Renal cortical epithelial cell (primary cell): ENCODE measurements at places on chromosomes 2 and 18.

DNA sequence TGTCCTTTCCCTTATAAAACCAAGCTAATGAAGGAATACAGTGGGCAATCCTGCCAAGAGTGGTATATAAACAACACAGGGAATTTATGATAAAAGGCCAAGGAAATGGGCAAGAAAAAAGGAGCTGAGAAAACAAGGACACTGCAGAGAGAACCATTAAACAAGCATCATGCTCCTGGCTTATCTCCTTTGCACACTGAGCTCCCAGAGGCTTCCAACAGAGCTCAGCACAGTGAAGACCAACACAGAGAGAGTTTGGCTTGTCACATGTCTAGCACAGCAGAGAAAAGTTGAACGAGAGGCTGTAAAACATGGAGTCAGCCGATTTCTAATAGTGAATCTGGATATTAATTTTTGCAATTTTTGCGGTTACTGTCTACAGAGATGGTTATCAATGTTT is 68.0 kb upstream of the KLF7 start:
- no peak for DNase-seq

- no peak for DNase-seq
Observed at GRCh38 chr2:174621323-174621722, 23.7 kb upstream of the WIPF1 start.

DNA sequence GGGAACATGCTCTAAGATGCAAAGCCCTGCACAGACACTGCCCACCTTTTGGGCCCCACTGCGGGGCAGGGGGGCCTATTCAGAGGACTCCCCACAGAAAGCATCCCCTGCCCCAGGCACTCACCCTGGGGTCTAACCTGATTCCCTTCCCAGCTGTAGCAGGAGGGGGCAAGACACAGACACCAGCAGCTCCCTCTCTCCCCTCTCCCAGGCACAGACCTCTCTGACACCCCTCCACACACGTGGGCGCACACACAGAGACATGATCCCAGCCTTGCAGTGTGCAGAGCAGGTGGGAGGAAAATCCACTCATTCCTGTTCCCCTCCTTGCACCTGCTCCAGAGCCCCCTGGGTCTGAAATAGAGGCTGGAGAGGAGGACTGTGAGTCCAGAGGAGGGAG is 10.7 kb downstream of the TNS1 start:
- DNase-seq: no peak

GRCh38 chr2:95158891-95159619 is 593 bp downstream of the ZNF514 start:
- peak; percentile 4 for DNase-seq

GRCh38 chr2:33810046-33810835 is 211.1 kb upstream of the FAM98A start:
- peak; percentile 77 for DNase-seq

GRCh38 chr2:47497843-47498460 is 95.0 kb downstream of the MSH2 start:
- no peak for DNase-seq

DNA sequence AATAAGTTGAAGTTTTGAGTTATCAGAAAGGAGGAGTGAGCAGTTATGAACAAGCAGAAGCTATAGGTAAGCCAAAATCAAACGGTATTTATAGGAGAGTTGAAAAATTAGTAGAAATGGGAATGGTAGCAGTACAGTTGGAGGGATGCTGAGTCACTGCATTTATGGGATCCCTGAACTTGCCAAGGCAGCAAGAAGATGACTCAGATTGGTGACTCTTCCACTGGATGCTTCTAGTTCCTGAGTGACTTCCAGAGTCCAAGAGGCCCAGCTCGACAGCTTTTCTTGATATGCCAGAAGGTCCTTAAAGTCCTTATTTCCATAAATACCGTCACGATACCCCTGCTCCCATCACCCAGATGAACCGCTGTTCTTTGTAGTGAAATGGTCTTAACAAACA is 31.1 kb upstream of the ACTR3 start:
- peak; percentile 94 for DNase-seq

DNA sequence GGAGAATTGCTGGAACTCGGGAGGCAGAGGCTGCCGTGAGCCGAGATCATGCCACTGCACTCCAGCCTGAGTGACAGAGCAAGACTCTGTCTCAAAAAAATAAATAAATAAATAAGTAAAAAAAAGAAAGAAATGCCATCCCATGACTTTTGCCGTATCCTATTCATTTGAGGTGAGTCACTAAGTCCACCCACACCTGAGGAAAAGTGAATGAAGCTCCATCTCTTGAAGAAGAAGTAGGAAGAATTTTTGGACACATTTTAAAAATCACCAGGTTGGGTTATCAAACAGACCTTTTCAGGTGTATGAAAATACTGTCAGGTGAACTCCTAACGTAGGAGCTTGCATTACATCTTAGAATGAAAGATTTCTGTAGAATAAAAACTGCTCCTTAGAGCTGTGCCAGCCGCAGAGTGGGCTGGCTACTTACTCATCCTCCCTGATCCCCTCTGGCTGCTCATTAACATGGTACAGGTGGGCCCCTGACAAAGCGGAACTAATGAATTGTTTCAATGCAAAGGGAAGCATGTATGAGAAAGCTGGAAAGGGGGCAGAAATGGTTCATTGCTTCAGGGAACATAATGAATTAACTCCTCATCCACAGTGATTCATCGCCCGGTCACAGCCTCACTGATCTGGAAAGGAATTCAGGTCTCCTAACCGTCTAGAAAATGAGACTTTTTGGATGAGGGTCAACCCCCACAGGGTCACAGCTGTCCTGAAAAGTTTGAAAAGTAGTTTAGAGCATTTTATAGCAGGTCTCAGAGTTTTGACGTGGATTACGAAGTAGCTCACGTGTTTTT is 191.4 kb downstream of the SPP2 start:
- peak; percentile 99 for DNase-seq

- DNase-seq: no peak
Observed at GRCh38 chr18:77658299-77658662, 408.6 kb downstream of the GALR1 start.
